ENCODE measurements at places on chromosomes 6 and 20. TPM values are rescaled to one million over a fixed set of nuclear protein-coding genes. Genes with fewer than 3 reads are reported as not detected.

The LGSN gene
- total RNA-seq, result not detected

The BEND6 gene
- total RNA-seq, result not detected

The GJA10 gene
- total RNA-seq, result not detected

The TSPO2 gene
- not detected for total RNA-seq

The STX11 gene
- 11.6 TPM for total RNA-seq

The BPIFB2 gene
- not detected for total RNA-seq

The TBC1D32 gene
- total RNA-seq, result 15.8 TPM
